Activated naive CD8-positive, alpha-beta T cell treated with anti-CD3 and anti-CD28 coated beads, Interleukin-2, amount 50 U/mL, for 16 hours (primary cell): ENCODE measurements at places on chromosomes 1 and 21.

GRCh38 chr1:51157395-51157794 is 55.4 kb downstream of the C1orf185 start:
- DNase-seq: no peak

- DNase-seq: no peak
Measured at GRCh38 chr1:41898191-41898713, 20.5 kb downstream of the HIVEP3 start.

GRCh38 chr1:219050086-219050821 is 123.4 kb upstream of the LYPLAL1 start:
- no peak for DNase-seq

DNA sequence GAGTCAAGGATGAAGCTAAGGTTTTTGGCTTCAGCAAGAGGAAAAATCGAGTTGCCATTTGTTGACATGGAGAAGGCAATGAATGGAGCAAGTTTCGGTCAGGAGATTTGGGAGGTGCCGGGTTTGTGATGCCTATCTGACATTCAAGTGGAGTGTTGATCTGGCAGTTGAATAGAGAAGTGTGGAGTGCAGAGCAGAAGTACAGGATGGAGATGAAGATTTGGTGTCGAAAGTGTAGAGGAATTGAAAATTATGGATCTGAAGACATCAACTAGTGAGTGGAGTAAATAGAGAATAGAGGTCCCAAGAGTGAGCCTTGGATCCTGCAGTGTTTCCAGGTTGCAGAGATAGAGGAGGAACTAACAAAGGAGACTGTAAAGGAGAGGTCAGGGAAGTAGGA is 25.9 kb downstream of the CITED4 start:
- DNase-seq: no peak

DNA sequence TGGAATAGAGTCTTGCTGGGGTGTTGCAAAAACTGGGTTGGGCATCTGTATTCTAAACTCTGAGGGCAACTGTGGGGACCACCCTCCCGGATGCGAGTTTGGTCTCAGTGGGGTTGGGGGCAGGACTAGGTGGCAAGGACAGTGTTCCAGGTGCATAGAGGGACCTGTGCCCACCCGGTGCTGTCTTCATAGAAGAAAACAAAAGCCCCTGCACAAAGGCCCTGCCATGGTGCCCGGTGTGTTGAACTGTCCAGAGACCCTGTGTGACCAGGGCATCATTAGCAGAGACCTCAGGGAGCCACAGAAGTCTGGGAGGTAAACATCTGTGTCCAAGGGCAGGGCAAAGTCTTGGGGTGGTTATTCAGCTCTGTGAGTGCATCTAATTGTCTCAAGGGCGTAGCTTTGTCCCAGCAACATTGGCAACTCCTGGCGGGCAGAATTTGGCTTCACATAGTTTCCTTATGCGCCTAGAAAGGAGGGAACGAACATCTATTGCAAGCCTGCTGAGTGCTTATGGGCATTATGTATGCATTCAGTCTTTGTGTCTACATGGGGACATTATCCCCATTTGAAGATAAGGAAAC is 72.2 kb upstream of the IFFO2 start:
- DNase-seq: no peak

DNA sequence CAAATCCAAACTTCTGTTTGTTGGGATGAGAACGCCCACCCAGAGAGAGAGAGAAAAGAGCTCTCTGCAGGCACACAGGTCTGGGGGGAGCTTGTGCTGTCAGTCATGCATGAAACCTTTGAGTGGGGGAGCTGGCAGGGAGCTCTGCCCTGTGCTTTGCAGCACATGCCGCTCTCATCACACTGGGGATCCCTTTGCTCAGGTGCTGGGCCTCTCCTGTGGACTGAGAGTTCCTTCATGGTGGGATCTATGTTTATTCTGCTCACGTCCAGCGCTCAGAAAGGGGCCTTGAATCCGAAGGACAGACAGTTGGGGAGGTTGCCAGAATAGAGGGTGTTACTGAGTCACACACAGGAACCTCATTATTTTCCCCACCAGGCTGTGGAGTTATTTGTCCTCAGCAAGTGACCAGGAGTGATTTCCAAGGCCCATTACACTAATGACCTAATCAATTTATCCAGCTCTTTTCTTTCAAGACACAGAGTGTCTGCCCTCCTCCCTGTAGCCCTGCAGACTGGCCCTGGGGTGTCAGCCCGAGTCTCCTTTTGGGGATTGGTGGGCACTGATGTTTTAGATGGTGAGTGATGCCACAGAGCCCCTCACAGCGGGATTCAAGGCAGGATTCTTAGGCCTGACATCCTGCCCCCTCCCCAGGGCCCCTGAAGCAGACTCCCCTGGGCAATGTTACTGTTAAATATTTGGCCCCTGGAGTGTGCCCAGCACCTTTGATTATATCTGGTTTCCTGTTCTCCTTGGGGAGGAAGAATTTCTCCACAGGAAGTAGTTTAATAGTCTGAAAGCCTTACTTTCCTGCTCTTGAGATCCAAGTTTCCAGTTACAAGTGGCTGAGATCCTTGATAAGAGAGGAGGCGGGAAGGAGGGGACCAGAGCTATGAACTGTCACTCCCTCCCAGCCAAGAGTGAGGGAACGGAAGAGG is 22.3 kb downstream of the MYBPH start:
- no peak for DNase-seq

DNA sequence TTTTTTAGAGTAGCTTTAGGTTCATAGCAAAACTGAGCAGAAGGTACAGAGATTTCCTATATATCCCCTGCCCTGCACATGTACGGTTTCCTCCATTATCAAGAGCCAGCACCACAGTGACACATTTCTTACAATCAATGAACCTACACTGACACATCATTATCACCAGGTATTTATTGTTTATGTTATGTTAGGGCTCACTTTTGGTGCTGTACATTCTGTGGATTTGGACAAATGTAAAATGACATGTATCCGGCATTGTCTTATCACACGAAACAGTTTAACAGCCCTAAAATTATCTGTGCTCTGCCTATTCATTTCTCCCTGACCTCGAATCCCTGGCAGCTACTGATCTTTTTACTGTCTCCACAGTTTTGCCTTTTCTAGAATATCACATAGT is 93.7 kb upstream of the DPH5 start:
- no peak for DNase-seq

- no peak for DNase-seq
Measured at GRCh38 chr1:41508290-41508689, 23.8 kb upstream of the EDN2 start.

DNA sequence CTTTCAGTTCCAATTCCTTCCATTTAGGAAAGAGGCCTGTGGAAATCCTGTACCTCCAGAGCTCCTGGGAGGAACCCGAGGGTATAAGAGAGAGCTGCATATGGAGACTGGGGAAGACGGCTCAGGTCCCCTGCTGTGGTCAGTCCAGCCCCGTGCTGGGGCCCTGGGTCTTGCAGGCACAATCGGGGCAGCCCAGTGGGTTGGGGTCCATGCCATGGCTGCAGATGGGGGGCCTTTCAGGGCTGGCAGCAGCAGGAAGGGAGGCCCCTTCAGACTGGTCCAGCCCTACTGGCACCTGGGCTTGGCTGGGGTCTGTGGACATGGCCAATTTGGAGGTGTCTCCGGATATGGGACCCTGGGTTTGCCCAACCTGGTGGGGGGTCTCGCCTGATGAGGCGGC is 18.2 kb downstream of the HTR6 start:
- DNase-seq: no peak

DNA sequence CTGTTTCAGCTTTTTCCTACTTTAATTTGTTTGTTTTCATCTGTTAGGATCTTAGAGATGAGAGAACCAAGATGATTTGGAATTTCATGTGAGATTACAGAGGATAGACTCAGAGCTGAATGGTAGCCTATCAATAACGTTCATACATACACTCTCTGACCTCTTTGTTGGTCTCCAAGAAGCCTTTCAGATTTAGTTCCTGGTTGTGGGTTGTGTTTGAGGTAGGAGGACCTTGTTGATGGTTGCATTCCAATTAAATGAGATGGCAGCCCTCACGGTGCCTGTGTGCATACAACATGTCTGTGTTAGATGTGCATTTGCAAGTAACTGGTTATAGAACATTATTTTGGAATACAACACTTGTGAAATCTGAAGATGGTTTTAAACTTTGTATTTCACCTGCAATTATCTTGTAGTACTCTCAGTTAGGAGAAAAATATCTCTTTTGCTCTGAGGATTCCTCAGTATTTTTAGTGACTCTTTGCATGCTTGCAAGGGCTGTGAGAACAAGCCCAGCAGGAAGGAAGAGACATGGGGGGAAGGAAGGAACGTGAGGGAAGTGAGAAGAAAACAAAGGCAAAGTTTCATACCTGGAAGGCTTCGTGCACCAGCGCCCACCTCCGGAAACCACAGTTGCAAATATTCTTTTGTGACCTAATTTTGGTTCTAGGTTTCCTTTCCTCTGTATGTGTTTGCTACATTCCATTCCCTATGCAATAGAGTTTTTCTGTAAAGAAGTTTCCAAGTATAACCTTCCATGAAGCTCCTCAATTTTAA is 291.8 kb downstream of the DISC1 start:
- DNase-seq: no peak

GRCh38 chr1:185193756-185194155 is 36.8 kb downstream of the SWT1 start:
- DNase-seq: no peak

- DNase-seq: no peak
Measured at GRCh38 chr1:218350035-218350525, 4.9 kb downstream of the TGFB2 start.

- DNase-seq: no peak
Measured at GRCh38 chr1:224769452-224770335, 153.6 kb downstream of the CNIH3 start.

DNA sequence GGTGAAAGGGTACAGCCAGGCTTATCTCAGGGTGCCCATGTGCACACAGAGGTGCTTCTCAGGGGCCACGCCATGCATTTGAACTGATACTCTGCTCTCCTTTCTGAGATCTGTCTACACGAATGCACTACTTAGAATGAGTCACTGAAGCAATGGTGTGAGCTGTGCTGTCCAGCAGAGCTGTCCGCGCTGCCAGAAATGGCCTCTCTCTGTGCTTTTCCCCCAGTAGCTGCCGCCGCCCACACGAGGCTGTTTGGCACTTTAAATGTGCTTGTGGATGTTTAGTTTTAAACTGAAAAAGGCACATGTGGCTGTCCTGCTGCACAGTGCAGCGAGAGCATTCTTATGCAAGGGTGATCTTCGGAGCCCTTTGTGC is 87.1 kb upstream of the COL6A1 start:
- no peak for DNase-seq

DNA sequence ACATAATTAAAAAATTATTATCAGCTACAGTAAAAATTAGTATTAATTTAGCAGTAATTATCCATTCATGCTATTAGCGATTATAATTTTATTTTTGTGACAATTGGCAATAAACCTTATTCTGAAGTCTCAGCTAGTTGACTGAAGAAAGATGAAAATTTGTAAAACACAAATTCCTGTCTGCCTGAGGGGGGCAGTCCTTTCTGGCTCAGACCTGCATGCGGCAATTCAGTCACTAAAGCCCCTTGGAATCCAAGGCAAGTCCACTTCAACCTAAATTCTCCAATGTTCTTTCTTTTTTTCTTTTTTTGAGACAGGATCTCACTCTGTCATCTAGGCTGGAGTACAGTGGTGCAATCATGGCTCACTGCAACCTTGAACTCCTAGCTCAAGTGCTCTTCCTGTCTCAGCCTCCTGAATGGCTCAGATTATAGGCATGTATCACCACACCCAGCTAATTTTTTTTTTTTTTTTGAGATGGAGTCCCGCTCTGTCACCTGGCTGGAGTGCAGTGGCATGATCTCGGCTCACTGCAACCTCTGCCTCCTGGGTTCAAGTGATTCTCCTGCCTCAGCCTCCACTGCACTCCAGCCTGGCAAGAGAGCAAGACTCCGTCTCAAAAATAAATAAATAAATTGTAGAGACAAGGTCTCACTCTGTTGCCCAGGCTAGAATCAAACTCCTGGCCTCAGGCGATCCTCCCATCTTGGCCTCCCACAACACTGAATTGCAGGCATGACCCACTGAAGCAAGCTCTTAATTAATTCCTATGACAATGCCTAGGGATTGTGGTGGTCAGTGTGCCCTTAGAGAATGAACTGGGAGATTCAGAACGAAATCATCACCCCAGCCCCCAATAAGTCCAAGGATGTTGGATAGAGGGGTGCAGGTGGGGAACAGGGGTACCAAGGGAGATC is 24.2 kb upstream of the ITPKB start:
- no peak for DNase-seq

GRCh38 chr1:245378311-245378722 is 223.5 kb downstream of the KIF26B start:
- no peak for DNase-seq
